Activated naive CD8-positive, alpha-beta T cell treated with anti-CD3 and anti-CD28 coated beads, Interleukin-2, amount 10 ng/mL, durations not matched to agents 7 days and 5 days (primary cell): ENCODE measurements at places on chromosomes 3 and 15. TPM values are rescaled to one million over a fixed set of nuclear protein-coding genes. Genes with fewer than 3 reads are reported as not detected.

The RPS17 gene
- 1,514 TPM for total RNA-seq

The SLC22A13 gene
- 0.57 TPM for total RNA-seq

The SCN11A gene
- total RNA-seq: 0.11 TPM

The SLC28A2 gene
- not detected for total RNA-seq

The GRK7 gene
- total RNA-seq: not detected

The GOLGA6L25 gene
- not detected for total RNA-seq

The MST1 gene
- 10.3 TPM for total RNA-seq

The TM6SF1 gene
- 16.3 TPM for total RNA-seq

The AP3B2 gene
- 0.17 TPM for total RNA-seq

The NANOGP8 gene
- not detected for total RNA-seq

The RARRES1 gene
- total RNA-seq: not detected

The KPNA4 gene
- 36.0 TPM for total RNA-seq

The CYP1A1 gene
- 12.0 TPM for total RNA-seq

DNA sequence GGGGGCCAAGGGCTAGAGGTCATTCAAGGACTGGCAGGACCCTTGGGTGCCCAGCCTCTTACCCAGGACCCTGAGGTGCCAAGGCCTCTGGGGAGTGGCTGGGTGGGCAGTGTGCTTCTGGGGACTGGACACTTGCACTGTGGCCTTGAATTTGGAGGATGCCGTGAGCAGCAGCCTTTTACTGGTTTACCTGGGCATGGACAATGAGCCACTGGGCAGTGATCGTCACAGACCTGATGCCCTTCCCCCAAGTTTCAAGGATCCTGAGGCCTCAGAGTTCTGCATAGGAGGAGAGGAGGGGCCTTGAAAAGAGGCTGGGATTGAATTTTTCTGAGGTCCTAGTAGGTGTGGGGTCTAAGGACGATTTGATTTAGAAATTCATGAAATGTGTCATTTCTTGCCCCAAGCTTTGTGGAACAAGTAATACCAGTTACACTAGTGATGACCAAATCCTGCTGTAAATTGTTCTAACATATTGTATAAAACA lies 146.1 kb upstream of the TPM1 start:
- no peaks in the 10 kb centered on the region for H3K4me1 ChIP-seq
- H3K36me3 ChIP-seq: no peaks in the 10 kb centered on the region
- no peak for DNase-seq
- no peak overlapping the region for H3K4me3 ChIP-seq
- H3K27ac ChIP-seq: no peak overlapping the region

DNA sequence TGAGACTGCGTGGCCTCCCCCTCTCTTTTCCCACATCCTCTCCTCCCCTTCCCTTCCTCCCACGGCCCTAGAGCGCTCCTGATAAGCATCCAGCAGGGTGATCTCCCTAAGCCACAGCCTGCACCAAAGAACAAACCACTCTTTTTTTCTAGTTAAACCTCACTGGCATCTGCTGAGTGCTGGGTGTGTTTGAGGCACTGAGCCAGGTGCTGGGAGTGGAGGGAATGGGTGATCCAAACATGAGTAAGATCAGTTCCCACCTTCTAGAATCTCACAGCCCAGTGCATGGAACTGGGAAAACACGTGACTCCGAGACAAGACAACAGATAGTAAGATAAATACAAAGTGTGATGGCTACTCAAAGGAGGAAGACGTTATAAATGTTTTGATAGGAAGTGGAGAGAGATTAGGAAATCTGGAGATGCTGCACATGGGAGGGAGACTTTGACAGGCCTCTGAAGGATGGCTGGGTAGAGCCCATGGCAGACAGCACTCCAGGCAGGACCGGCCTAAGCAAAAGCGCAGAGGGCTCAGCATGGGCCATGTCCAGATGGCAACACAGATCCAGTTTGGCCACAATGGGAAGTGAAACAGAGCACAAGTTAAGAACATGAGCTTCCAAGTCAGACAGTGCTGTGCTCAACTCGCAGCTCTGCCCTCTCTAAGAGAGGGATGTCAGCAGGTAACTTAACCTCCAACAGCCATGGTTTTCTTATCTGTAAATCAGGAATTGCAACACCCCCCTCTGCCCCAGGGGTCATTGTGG lies 55.6 kb downstream of the CCR3 start:
- H3K27ac ChIP-seq: peak overlapping the region; percentile 96
- no peak for DNase-seq
- no peaks in the 10 kb centered on the region for H3K27me3 ChIP-seq

DNA sequence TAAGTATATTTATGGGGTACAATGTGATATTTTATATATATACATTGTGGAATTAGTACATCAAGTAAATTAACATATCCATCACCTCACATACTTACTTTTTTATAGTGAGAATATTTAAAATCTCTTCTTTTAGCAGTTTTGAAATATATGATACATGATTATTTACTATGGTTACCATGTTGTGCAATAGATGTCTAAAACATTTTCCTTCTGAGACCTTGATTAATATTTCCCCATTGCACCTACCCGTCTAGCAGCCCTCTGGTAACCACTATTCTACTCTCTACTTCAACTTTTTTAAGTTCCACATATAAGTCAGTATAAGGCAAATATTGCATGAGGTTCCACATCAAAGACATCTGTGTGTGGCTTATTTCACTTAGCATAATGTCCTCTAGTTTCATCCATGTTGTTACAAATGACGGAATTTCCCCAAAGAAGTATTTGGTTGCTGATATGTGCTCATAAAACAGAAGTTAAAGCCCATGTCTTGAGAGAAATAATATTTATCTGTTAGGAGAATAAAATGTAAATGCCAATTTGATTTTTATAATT lies 29.6 kb upstream of the NFKBIZ start:
- no peak overlapping the region for H3K4me3 ChIP-seq
- peaks cover 16% of the 10 kb centered on the region for H3K4me1 ChIP-seq
- no peaks in the 10 kb centered on the region for H3K27me3 ChIP-seq

- H3K36me3 ChIP-seq: no peaks in the 10 kb centered on the region
- H3K27me3 ChIP-seq: peaks cover 19% of the 10 kb centered on the region
Measured at GRCh38 chr3:57043518-57043917, 16.9 kb upstream of the SPATA12 start.

DNA sequence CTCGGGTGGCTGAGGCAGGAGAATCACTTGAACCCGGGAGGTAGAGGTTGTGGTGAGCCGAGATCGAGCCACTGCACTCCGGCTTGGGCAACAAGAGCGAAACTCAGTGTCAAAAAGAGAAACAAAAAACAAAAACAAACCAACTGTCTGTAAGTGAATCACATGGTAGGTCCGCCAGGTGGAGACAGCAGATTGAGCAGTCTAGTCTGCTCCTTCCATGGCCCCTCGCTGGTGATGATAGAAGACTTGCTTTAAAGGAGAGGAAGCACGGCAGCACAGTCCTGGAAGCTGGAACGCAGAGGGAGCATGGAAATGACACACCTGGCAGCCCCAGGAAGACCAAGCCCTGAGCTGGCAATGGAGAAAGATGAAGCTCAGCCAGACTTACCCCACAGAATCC lies 31.4 kb upstream of the MGLL start:
- H3K36me3 ChIP-seq: no peaks in the 10 kb centered on the region
- peaks cover 5% of the 10 kb centered on the region for H3K27me3 ChIP-seq
- no peak for DNase-seq
- H3K4me3 ChIP-seq: no peak overlapping the region
- no peak overlapping the region for H3K27ac ChIP-seq
- H3K4me1 ChIP-seq: peaks cover 5% of the 10 kb centered on the region

GRCh38 chr3:35401671-35402070 lies 237.7 kb upstream of the ARPP21 start:
- no peak overlapping the region for H3K4me3 ChIP-seq
- no peaks in the 10 kb centered on the region for H3K36me3 ChIP-seq

- H3K27ac ChIP-seq: peak overlapping the region; percentile 80
- peaks cover 2% of the 10 kb centered on the region for H3K36me3 ChIP-seq
- peaks cover 39% of the 10 kb centered on the region for H3K4me1 ChIP-seq
- peaks cover 64% of the 10 kb centered on the region for H3K27me3 ChIP-seq
- peak overlapping the region; percentile 91 for H3K4me3 ChIP-seq
Measured at GRCh38 chr15:76335307-76336253, 993 bp upstream of the ISL2 start.

GRCh38 chr15:61869656-61870055 lies 190.6 kb downstream of the VPS13C start:
- H3K36me3 ChIP-seq: peaks cover 7% of the 10 kb centered on the region
- H3K27me3 ChIP-seq: no peaks in the 10 kb centered on the region
- H3K4me3 ChIP-seq: no peak overlapping the region
- H3K4me1 ChIP-seq: no peaks in the 10 kb centered on the region

- H3K4me1 ChIP-seq: peaks cover 8% of the 10 kb centered on the region
- H3K4me3 ChIP-seq: peak overlapping the region; percentile 22
- H3K27ac ChIP-seq: no peak overlapping the region
- no peak for DNase-seq
Measured at GRCh38 chr3:57169108-57169507, 4.0 kb upstream of the IL17RD start.

DNA sequence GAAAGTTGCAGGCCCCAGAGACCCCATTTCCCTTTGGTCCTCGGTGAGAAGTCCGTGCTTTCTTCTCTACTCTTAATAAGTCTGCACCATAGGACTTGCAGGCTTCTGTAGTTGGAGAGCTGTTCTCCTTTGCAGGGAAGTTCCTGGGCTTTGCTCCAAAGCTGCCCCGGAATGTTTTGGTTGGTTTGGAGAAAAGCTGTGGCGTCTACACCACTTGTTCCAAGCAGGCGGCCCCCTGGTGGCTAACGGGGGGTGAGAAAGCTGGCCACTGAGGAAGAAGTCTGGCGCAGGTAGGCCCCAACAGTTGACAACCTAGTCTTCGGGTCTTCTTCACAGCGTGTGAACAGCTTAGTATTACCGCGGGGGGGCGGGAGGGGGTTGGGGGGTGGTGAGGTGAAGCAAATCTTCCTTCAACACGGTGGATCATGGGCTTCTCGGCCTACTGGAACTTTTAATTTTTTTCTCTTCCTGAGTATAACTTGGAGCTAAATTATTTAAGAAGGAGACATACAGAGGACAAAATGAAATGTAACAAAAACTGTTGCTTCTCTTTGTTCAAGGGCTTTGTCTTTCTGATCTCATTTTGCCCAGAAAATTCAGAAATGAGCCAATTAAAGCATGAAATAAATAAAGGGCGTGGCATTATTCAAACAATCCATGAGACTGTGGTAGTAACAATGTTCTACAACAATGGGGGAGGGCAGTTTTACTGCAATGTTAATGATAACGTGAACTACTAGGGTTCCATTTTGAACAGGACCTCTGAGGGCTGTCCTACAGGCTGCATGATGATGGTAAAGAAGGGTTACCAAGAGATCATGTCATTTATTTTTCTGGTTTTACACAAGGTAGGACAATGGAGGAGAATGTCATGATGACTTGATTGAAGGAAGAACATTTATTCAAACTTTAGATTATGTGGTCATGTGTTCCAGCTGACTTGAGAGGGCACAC lies 2.2 kb upstream of the THRB start:
- no peak overlapping the region for H3K4me3 ChIP-seq
- peaks cover 53% of the 10 kb centered on the region for H3K27me3 ChIP-seq
- no peak overlapping the region for H3K27ac ChIP-seq
- H3K36me3 ChIP-seq: peaks cover 1% of the 10 kb centered on the region
- no peak for DNase-seq

- no peak for DNase-seq
- peaks cover 8% of the 10 kb centered on the region for H3K27me3 ChIP-seq
- no peaks in the 10 kb centered on the region for H3K4me1 ChIP-seq
- no peak overlapping the region for H3K27ac ChIP-seq
Measured at GRCh38 chr15:71131601-71132362, 16.5 kb downstream of the THSD4 start.

GRCh38 chr3:37463163-37463562 lies 288.8 kb upstream of the LRRFIP2 start:
- H3K27me3 ChIP-seq: peaks cover 26% of the 10 kb centered on the region
- H3K4me1 ChIP-seq: no peaks in the 10 kb centered on the region
- H3K36me3 ChIP-seq: no peaks in the 10 kb centered on the region
- no peak for DNase-seq
- no peak overlapping the region for H3K27ac ChIP-seq

DNA sequence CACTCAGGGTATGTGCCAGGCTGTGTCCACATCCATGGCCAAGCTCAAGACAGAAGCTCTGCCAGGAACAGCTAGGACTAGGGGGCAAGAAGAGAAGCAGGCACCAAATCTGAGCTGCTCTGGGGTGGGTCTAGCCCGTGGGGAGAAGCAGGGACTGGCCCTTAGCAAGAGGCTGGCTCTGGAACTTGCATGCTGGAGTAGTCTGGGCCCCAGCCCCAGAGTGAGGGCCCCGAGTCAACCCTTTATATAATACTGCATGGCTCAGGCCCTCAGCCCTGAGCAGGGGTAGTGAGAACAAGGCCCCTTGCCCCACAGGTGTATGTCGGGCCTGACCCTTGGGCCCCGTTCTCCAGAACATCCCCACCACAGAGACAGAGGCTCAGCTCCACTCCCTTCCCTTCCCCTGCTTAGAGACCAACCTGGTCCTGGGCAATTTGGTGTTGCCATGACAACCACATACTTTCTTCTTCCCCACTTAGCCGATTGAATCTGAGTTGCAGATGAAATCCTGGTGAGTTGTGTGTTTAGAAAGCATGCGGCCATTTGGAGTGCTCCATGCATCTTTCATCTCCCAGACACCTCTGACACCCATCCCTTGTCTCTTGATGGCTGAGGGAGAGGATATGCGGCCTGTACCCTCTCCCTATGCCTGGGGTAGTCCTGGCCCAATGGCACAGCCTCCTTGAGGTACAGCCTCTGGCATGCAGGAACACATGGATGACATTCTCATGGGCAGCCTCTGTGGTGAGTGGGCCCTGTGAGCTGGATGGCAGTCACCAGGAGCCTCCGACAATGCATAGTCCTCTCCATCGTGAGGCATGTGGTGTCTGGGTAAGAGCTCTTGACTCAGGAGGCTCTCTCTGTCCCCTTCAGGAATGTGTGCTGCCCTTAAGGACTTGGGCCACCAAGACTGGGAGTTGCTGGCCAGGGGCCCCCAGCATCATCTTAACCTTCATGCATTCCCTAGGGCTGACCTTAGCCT lies 29.2 kb upstream of the SFMBT1 start:
- peaks cover 14% of the 10 kb centered on the region for H3K4me1 ChIP-seq
- peak overlapping the region; percentile 60 for H3K27ac ChIP-seq
- DNase-seq: peak; percentile 24
